ENCODE measurements at places on chromosomes 7 and 10. TPM values are rescaled to one million over a fixed set of nuclear protein-coding genes. Genes with fewer than 3 reads are reported as not detected.

DNA sequence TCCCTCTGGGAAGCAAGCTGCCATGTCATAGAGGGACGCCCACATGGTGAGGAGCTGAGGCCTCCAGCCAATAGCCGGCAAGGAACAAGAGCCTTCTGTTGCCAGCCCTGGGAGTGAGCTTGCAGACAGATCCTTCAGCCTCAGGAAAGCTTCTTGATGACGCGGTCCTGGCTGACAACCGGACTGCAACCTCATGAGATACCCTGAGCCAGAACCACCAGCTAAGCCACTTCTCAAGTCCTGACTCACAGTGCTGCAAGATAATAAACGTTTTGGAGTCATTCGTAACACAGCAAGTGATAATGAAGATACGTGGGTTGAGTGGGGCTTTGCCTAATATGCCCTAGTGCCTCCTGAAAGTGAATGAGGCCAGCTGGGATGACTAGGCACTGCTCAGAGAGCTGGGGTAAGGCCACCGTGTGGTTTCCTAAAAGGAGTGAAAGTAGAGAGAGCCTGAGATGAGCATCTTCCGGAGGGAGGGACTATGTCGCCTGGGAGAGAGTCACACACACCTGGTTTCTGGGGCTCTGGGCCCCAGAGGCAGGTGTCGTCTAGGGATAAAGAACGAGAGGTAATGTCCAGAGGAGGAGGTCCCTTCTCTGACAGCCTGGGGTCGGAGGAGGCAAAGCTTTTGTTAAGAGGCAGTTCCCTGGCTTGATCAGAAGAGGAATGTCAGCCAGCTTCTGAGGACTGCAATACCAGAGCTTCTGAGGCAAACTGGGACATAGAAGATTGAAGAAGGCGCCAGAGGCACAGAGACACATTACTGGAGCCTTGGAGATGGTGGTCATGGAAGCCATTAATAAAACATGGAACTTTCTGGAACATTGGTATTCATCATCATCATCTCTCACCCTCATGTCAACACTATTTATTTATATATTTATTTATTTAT, 53.6 kb downstream of the PYROXD2 start:
- peak; percentile 84 for DNase-seq

DNA sequence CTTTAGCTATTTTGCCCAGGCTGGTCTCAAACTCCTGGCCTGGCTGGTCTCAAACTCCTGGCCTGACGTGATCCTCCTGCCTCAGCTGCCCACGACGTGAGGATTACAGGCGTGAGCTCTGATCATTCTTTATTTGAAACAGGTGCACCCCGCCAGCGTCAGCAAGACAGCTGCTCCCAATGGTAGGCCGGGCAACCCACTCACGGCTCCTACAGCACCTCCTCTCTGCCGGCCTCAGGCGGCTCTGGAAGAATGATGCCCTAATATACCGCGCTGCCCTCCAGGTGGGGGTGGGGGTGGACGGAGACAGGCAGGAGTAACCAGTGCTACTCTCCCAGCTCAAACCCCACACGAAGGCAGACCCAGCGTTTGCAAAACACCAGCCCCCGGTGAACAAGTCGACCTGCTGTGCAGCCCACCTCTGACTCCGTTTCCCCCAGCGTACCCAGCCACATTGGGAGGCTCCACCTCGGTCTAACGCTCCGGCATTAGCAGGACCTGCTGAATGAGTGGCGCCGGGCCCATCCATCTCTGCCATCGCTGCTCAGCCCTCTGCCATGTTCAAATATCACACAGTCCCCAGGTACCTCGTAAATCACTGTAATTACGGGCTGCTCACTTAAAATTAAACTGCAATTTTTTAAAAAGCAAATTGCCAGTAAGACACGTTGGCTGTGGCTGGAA, 148.6 kb downstream of the ELFN1 start:
- no peak for DNase-seq

- DNase-seq, result peak; percentile 49
These were observed 4.9 kb upstream of the ELN start for GRCh38 chr7:74023092-74023536.

DNA sequence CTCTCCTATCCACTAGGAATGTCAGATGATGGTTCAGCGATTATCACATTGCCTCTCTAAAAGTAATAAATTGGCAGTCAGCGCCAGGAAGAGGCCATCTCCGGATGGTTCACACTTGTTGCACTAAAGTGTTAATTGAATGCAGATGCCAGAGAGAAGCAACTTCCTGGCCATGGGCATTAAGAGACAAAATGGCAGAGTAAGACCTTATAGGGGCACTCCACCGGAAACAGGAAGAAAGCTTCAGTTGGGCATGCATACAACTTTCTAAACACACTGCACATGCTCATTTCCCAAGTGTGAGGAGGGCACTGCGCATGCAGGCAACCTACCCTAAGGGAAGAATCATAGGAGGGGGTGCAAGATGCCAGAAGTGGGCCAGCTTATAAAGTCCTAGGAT, 71.7 kb upstream of the AUTS2 start:
- no peak for DNase-seq

GRCh38 chr7:147492606-147493005, 1098.0 kb upstream of the C7orf33 start:
- DNase-seq, result no peak

- DNase-seq, result no peak
These were observed 26.8 kb upstream of the CDK14 start for GRCh38 chr7:90569368-90569767.

DNA sequence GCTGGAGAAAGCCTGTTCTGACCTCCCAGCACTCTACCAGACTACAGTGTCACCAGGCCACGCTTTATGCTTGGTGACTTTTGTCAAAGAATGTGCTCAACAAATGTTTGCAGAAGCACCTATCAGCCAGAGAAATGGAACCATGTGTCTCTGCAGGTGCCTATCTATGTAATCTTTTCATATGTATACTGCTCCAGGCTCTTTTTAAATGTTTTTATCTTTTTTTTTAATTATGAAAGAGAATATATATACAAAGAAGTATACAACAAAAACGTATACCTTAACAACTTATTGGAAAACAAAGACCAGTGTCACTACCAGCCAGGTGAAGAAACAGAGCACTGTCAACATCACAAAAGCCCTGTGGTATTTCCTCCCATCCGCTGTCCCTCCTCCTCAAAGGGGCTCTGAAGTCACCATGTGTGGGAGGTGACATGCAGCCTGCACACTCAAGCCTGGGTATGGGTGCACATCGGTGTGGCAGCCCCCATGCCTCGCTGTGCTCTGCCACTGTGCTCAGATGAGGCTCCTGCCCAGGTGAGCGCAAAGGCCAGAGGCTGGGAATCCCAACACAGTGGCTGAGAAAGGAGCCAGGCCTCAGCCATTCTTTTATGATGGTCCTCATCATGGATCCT, 120.6 kb downstream of the CLEC2L start:
- DNase-seq, result no peak

DNA sequence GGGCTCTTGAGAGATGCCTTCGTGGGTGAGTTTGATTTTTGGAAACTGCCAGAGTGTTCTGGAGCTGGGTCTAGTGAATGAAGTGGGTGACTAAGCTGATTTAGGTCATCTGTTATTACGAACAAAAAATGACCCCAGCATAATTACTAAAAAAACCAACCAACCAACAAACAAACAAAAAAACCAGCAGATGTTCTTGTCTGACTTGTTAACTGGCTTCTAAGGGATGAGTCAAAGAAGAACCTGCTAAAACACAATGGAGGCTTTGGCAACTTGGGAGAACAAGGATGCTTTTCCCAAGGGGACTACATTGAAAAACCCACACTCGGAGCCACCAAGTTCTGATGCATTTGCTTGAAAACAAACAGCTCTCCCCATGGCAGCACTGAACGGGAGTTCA, 11.5 kb downstream of the TACR2 start:
- DNase-seq, result no peak

DNA sequence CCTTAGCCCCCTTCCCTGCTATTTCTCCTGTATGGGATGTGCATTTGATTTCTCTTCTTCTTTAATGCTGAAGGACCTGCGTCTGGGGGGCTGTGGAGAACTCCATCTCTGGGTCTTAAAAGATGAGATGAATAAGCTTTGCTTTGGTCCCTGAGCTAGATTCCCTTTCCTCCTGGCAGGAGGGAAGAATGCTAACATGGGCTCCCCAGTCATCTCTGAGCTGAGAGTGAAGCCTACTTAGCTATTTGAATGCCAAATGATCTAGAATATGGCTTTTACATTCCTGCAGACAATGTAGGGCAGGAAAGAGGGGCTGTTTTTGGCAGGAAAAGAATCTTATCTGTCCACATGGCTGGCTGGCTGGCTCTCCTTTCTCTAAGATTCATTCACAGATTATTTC, 62.6 kb upstream of the EFCAB10 start:
- DNase-seq, result no peak

DNA sequence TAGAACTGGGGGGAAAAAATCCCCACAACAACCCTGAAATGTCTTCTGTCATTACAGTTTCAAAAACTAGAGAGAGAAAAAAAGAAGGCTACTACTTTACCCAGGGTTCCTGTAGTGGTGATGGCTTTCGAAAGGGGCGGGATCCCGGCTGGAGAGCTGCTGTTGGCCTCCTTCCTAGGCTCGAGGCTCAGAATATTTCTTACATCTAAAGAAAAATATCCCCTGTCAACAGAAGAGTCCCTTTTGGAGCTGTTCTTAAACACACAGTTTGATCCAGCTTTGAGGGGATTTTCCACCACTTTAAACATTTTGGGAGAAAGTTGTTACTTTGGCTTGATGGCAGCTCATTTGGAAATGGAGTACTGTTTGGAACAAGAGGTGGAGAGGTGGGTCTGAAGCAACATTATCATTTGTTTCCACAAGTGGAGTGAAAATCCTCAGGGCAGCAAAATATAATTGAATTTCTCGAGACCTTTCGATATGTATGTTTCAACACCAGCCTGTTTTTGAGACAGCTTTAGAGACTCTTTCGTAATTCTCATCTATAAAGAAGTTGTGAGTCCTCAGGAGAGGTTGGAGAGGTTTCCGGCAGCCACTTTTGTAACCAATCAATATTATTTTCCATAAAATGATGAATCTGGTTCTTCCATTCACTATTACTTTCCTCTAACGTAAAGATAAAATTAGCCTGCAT, 5.1 kb downstream of the HOXA13 start:
- no peak for DNase-seq

DNA sequence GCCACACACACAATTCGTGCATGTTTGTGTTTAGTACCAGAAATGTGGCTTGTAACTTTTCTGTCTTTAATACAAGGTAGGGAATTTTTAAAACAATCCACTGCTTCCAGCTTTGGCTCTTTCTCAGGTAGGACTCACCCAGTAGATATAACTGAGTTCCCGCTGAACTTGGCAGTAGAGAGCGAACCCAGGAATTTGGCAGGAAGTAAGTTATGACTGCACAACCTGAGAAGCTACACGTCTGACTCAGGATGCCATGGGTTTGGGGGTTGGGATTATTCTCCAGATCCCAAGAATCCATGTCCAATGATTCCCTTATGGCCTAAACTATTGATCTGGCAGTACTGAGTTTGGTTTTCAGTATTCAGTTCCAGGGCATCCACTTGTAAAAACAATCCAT, 499.7 kb downstream of the CALN1 start:
- no peak for DNase-seq

DNA sequence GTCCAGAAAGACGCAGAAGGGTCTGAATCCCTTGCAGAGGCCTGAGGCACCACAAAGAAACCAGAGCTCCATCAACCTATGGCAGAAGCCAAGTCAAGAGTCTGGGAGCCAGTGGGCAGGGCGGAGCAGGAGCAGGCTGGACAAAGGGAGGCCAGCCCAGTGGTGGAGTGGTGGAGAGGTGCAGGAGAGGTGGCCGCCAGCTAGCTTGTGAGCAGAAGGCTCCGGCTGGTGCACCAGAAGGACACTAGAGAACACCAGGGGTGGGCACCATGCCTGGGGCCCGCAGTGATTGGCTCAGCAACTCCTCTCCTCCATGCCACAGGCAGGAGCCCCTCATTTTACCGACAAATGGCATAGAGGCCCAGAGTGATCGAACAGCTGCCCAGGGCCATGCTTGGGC, 186.6 kb downstream of the GRID1 start:
- DNase-seq, result no peak

- no peak for DNase-seq
These were observed 4.5 kb downstream of the SFRP5 start for GRCh38 chr10:97766996-97767924.

GRCh38 chr10:73625884-73626752, 15.2 kb downstream of the MYOZ1 start:
- peak; percentile 97 for DNase-seq

- DNase-seq, result no peak
These were observed 18.8 kb upstream of the ZNF862 start for GRCh38 chr7:149819141-149819960.

ATP6V1F gene
- 378 TPM for total RNA-seq

EBF3 gene
- total RNA-seq, result not detected

PAX4 gene
- not detected for total RNA-seq

KCNIP2 gene
- total RNA-seq, result 4.8 TPM

SP4 gene
- 5.8 TPM for total RNA-seq

GOLGA7B gene
- 0.11 TPM for total RNA-seq

UCN3 gene
- not detected for total RNA-seq

Measured in K562 (cell line).